T-helper 9 cell (primary cell): ENCODE measurements at places on chromosomes 6 and 20.

GRCh38 chr6:132962936-132963868 is 148.8 kb downstream of the RPS12 start:
- DNase-seq, result peak; percentile 33

- peak; percentile 20 for DNase-seq
Observed at GRCh38 chr6:41191569-41191968, 9.4 kb downstream of the TREML2 start.

DNA sequence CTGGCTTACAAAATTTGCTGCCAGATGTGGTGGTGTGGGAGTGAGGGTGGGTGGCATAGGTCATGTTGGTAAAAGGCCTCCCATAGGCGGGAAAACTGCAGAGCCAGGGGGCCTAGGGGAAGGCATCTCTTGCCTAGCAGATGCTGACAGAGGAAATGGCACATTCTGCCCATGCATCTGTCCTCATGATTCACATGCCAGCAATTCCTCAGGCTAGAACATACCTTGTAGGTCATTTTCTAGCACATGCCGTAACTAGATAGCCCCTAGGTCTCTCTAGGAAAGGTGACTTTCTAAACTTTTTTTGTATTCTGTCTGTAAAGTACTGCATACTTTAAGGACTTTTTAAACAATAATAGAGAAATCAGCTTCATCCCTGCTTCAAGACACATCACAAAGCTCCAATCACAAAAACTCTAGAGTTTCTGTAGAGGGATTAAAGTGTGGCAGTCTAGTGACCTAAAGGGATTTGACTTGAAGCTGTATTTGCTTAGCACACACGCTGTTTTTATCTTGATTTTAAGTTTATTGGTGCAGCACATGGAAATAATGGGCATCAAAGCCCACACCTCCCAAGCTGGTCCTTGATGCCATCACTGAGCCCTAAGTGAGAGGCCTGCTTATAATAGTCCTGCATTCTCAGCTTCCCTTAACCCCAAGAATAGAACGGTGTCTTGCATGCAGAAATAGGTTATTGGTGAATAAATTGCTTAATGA is 55.2 kb downstream of the ANKEF1 start:
- DNase-seq, result no peak

DNA sequence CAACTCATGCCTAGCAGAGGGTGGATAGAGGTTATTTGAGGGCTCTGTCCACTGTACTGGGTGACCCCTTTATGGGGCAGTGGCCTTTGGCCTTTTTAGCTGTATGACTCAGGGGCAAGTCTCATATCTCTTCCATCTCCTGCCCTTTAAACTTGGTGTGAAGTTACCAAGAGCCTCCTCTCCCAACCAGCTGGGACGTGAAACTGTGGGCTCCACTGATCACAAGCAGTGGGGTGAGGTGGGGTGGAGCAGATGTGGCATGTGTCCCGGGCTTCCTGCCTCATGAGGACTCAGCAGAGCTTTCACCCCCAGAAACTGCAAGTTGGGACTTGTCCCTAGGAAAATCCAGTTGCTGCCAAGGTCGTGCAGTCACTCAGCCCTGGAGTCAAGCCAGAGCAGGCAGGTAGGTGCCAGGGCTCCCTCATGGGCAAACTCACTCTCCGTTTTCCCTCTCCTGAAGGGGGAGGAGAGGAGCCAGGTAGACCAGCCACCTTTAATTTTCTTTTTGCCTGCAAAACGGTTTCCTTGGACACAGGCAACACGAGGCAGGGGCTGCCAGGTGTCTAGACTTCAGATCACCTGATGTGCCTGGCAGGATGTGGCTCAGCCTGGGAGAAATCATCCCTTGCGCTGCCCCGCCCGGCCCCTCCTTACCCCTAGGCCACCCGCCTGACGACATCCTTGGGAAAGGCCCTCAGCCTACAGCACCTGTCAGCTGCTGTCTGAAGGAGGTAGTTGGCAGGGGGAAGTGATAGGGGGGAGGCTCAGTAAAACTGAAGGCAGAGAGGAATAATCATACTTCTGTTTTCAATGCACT is 4.0 kb downstream of the CDKN1A start:
- DNase-seq, result peak; percentile 80

- no peak for DNase-seq
Observed at GRCh38 chr6:156396068-156396771, 381.0 kb upstream of the ARID1B start.

DNA sequence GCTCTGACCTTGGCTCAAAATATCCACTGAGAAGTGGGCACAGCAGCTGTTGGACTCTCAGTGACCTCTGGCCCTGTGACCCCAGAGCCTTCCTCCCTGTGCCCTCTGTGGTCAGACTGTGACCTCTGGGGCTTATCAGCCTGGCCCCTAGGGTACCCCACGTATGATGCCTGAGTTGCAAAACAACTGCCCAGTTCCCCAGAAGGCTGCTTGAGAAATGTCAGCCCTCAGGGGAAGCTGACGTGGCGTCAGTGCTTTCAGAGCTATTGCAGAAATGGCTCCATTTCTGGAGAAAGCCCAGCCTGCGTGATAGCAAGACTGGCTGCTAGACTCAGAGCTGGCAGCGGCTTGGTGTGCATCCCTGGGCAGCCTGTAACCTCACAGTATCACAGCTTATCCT is 31.5 kb upstream of the TGM2 start:
- DNase-seq, result no peak

DNA sequence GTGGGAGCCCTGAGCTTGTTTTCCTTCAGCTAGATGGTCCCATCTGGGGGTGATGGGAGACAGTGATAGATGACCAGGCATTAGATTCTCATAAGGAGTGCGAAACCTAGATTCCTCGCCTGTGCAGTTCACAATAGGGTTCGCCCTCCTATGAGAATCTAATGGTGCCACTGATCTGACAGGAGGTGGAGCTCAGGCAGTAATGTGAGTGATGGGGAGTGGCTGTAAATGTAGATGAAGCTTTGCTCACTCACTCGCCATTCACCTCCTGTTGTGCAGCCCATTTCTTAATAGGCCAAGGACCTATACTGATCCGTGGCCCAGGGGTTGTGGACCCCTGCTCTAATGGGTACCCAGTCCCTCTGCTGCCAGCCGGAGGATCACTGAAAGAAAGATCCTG is 20.7 kb upstream of the KCNB1 start:
- DNase-seq, result no peak

DNA sequence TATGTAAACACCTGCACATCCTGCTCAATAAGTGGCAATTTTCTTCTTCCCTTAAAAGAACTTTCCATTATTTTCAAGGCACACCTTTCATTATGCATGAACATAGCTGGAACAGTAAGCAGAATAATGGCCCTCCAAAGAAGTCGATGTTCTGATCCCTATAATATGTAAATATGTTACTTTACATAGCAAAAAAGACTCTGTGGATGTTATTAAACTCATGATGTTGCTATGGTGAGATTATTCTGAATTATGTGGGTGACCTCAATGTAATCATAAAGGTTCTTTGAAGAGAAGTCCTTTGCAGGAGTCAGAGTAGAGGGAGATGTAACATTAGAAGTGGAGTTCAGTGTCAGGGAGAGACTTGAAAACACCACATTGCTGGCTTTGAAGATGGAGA is 299.9 kb upstream of the PLN start:
- DNase-seq, result no peak

DNA sequence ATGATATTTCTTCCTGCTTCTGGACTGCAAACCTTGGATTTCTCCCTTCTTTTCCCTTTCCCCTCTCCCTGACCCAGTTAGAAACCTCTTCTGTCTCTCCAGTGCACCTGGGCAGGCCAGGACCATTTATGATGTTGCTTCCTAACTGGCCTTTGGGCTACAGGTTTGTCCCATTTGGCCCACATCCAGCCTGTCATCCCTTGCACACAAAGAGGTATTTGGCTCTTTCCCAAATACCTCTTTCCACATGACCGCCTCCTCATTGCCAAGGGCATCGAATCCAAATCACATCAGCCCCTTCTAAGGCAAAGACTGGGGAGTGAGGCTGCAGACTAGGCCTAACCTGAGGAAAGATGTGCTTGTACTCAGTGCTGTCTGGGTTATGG is 13.6 kb downstream of the FGD2 start:
- DNase-seq, result no peak

GRCh38 chr20:62652041-62652893 is 10.0 kb downstream of the SLCO4A1 start:
- DNase-seq, result peak; percentile 54

GRCh38 chr6:122042380-122042779 is 357.1 kb upstream of the HSF2 start:
- no peak for DNase-seq

DNA sequence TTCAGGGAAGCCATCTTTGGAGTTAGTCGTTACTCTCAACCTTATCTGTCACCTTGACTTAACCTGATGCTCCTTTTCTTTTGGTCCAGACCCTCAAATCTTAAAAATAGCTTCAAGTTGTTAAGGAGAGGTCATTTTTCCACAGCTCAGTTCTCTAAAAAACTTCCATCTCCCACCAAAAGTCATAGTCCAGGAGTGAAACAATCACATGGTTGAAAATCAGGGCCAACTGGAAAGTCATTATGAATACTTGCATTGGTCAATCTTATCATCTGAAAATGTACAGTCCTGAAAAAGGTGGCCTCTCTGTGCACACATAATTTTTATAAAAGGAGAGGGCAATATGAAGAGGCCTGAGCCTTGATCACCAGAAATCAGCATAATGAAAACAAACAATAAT is 195.7 kb downstream of the BCAS1 start:
- no peak for DNase-seq

DNA sequence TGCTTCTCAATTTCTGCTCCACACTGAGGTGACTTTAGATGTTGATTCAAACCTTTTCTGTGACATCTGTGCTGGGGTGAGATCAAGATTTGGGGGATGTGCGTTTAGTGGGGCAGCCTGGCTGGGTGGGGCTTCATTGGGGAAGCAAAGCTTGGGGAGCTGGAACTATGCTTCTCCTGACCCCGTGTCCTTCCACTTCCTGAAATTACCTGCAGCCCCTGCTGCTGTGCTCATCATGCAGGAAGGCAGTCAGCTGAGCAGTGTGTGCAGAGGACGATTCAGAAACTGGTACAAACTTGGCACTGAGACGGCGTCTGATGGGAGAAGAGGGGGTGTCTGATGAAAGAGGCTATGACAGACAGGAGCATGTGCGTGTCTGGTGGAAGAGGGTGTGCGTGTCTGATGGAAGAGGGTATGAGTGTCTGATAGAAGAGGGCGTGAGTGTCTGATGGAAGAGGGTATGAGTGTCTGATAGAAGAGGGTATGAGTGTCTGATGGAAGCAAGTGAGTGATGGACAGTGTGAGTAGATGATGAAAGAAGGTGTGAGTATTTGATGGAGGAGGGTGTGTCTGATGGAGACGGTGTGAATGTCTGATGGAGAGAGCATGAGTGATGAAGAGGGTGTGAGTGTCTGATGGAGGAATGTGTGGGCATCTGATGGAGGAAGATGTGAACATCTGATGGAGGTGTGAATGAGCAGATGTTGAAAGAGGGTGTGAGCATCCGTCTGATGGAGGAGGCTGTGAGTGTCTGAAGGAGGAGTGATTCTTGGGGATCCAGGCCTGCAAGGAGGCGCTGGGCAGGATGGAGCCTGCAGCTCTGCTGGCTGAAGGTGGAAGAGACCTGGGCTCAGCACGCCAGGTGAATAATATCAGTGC is 103.4 kb downstream of the SYCP2 start:
- no peak for DNase-seq

DNA sequence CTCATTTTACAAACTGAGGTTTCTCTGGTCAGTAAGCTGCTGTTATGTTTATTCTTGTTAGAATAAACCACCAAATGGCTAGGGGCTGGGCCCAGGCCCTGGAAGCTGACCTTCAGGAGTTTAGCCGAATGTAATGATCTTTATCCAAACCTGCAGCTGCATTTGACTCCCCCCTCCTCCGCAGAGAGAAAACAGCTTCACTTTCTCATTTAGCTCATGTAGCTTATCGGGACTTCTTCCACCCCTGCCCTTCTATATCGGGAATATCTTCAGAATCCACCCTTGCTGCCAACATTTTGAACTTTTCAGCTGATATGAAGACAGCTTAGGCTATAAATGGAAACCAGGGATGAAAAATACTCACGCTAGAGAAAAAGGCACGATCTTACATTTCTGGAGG is 102.6 kb downstream of the ZMYND8 start:
- DNase-seq, result no peak

- no peak for DNase-seq
Observed at GRCh38 chr6:144500892-144501291, 215.8 kb downstream of the UTRN start.

- no peak for DNase-seq
Observed at GRCh38 chr6:13654496-13654895, 39.4 kb downstream of the NOL7 start.

DNA sequence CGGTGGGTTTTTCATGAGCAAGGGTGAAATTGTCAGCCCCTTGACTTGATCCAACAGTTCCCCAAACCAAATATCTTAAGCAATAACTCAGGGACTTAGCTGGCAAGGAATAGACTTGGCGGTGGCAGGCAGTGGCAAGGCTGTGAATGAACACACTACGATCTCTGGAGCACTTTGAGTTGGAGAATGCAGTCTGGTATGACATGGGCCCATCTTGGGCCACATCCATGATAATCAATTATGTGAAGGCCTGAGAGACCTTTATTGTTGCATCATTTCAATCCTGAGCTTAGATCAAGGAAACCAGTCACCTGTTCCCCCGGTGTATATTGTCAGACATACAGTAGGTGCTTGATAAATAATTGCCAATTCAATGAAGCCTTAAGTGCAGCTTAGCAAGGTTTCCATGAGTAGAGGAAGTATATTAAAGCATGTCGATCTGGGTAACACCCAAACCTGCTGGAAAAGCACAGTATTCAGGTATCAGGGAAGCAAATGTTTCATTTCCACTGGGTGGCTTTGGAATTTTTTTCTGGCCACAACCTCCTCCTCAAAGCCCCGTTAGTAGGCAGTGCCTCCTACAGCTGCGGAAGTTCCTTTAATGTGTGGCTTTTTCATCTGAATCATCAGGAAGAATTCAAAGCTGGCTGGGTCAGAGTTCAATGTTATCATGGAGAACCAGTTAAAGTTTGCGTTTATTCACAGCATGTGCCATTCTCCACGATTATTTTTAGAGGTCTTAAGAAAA is 10.2 kb downstream of the CASS4 start:
- no peak for DNase-seq

GRCh38 chr6:31143148-31143547 is 4.3 kb upstream of the PSORS1C2 start:
- no peak for DNase-seq

GRCh38 chr6:120262354-120262753 is 912.8 kb upstream of the MAN1A1 start:
- DNase-seq, result no peak

DNA sequence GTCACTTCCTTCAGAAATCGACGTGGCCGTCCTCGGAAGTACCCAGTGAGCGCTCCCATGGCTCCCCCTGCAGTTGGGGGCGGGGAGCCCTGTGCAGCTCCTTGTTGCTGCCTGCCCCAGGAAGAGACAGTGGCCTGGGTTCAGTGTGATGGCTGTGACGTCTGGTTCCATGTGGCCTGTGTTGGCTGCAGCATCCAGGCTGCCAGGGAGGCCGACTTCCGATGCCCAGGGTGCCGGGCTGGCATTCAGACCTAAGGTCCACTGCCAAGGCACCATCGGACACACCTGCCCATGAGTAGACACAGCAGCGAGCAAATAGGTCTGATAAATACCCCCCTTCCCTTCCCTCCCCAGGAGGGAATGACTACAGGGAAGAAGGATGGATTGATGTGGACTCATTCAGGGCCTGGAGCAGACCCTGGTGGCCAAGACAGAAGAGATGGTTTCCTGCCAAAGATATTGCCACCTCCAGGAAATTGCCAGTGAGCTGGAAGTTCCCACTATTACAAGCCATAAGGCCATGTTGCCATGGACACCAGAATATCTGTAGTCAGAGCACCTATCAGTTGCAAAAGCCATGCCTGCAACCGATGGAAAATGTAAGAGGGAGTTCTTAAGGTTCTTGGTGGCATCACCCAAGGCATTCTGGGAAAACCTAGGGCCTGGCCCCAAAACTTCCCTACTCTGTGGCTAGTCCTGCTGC is 4.2 kb downstream of the TCF19 start:
- no peak for DNase-seq

GRCh38 chr20:56392881-56393482 is 537 bp downstream of the CSTF1 start:
- DNase-seq, result no peak
